ENCODE measurements at places on chromosomes 7 and 10. TPM values are rescaled to one million over a fixed set of nuclear protein-coding genes. Genes with fewer than 3 reads are reported as not detected.

The DBF4 gene
- 85.1 TPM for total RNA-seq

The ASB4 gene
- total RNA-seq = not detected

The TMEM273 gene
- total RNA-seq = 44.9 TPM

The LIPK gene
- not detected for total RNA-seq

DNA sequence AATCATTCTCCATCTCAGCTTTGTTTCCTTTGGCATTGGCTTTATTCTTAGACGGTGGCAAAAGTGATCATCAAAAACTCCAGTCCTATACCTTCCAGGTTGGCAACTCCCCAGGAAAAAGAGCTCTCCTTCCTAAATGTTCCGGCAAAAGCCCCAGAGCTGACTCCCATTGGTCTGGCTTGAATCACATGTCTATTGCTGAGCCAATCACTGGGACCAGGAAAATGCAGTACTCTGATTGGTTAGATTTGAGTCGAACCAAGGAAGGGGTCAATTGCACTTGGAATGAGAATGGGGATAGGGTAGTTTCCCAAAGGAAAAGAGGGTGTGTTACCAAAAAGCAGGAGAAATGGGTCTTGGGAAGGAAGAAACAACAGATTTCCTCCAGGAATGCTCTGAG is 22.3 kb downstream of the LEP start:
- H3K27me3 ChIP-seq = peaks cover 21% of the 10 kb centered on the region
- no peak for DNase-seq
- no peak overlapping the region for H3K4me3 ChIP-seq
- no peaks in the 10 kb centered on the region for H3K36me3 ChIP-seq
- H3K4me1 ChIP-seq = no peaks in the 10 kb centered on the region
- H3K27ac ChIP-seq = no peak overlapping the region

- DNase-seq = no peak
- H3K4me1 ChIP-seq = no peaks in the 10 kb centered on the region
- no peaks in the 10 kb centered on the region for H3K27me3 ChIP-seq
- no peak overlapping the region for H3K27ac ChIP-seq
- no peaks in the 10 kb centered on the region for H3K36me3 ChIP-seq
Measured at GRCh38 chr10:74249865-74250264, 98.8 kb downstream of the ADK start.

DNA sequence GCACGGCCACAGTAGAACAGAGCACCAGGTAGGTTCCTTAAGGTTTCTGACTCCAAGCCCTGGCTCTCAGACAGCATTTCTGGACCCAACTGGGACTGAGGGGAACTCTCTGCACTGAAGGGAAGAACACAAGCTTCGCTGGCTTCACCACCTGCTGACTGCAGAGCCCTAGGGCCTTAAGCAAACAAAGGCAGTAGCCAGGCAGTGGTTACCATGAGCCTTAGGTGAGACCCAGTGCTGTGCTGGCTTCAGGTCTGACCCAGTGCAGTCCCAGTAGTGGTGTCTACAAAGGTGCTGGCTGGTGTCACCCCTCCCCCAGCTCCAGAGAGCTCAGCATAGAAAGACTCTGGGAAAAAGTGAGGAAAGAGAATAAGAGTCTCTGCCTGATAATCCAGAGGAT is 59.5 kb downstream of the SIRT1 start:
- DNase-seq = no peak
- H3K4me3 ChIP-seq = no peak overlapping the region
- no peak overlapping the region for H3K27ac ChIP-seq
- H3K4me1 ChIP-seq = no peaks in the 10 kb centered on the region

GRCh38 chr10:77925795-77926565 is 575 bp downstream of the DLG5 start:
- H3K4me1 ChIP-seq = peaks cover 11% of the 10 kb centered on the region
- H3K27me3 ChIP-seq = peaks cover 50% of the 10 kb centered on the region

GRCh38 chr10:130359711-130360110 is 223.5 kb downstream of the GLRX3 start:
- DNase-seq = no peak
- no peak overlapping the region for H3K4me3 ChIP-seq
- no peaks in the 10 kb centered on the region for H3K27me3 ChIP-seq
- H3K4me1 ChIP-seq = no peaks in the 10 kb centered on the region
- no peak overlapping the region for H3K27ac ChIP-seq

DNA sequence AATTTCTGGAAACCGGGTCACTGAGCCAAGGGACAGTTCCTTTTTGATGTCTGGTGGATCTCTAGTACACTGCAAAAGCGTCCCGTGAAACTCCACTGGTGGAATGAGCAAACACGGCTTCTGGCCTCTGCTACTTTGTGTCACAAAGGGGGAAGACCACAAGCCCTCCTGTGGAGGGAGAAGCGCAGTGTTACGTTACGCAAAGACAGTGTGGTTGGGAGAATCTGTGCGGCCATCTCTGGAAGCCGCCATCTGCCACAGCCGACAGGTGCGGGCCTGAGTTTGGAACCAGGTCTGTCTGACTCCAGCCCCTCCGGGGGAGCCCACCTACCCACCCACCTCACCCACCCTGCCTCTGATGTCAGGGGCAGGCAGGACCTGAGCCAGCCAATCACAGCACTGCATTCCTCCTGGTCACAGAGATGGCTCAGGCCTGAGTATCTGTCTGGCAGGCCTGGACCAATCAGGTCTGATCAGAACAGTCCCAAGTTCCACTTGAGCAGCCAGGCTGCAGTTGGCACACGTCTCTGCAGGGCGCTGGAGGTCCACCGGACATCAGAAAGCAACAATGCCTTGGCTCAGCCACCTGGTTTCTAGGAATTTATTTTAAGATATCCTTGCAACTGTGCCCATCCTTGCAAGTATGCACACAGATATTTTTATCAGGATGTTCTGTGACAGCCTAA is 3.0 kb upstream of the CYP2W1 start:
- H3K27me3 ChIP-seq = no peaks in the 10 kb centered on the region
- no peak overlapping the region for H3K4me3 ChIP-seq
- no peaks in the 10 kb centered on the region for H3K36me3 ChIP-seq
- no peak for DNase-seq
- H3K4me1 ChIP-seq = no peaks in the 10 kb centered on the region

GRCh38 chr7:2893411-2893861 is 49.3 kb upstream of the GNA12 start:
- peak overlapping the region; percentile 94 for H3K27ac ChIP-seq
- peak; percentile 72 for DNase-seq
- H3K27me3 ChIP-seq = no peaks in the 10 kb centered on the region
- no peaks in the 10 kb centered on the region for H3K36me3 ChIP-seq
- peak overlapping the region; percentile 86 for H3K4me3 ChIP-seq

- peaks cover 2% of the 10 kb centered on the region for H3K27me3 ChIP-seq
- no peak for DNase-seq
- no peaks in the 10 kb centered on the region for H3K36me3 ChIP-seq
- H3K4me3 ChIP-seq = no peak overlapping the region
- H3K4me1 ChIP-seq = no peaks in the 10 kb centered on the region
Measured at GRCh38 chr10:116899626-116900025, 50.3 kb downstream of the ENO4 start.

DNA sequence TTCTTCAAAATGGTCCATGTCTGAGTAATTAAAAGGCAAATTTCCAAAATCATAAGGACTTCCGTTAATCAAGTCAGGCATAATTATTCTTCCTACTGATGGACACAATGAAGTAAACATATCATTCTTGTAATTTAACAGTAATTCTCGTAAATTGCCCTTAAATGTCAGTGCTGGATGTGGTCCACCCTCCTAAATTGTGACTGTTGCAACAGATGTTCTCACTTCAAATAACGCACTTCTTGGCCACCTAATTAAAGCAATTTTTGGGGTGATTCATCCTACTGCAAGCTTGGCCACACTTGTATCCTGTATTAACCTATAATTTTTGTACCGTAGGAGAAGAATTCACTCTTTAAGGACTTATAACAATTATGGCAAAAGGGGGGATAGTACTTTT is 1.9 kb downstream of the COL1A2 start:
- H3K36me3 ChIP-seq = no peaks in the 10 kb centered on the region
- H3K4me3 ChIP-seq = no peak overlapping the region
- peaks cover 20% of the 10 kb centered on the region for H3K27me3 ChIP-seq
- DNase-seq = no peak

DNA sequence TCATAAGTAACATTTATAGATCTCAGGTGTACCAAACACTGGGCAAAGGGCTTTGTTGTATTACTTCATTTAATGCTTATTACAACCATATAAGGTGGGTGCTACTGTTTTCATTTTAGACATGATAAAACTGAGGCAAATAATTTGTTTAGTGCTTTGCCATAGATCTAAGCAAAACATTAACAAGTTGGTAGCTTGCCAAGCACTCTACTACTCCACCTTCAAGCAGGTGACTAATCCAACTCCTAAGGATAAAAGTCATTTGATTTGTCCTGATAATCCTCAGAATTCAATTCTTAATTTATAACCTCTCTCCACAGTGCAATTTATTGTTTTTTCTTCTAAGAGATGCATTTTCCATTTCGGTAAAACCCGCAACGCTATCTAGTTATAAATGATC is 646.4 kb downstream of the GRM8 start:
- H3K4me3 ChIP-seq = no peak overlapping the region
- no peaks in the 10 kb centered on the region for H3K27me3 ChIP-seq
- H3K36me3 ChIP-seq = no peaks in the 10 kb centered on the region
- no peak overlapping the region for H3K27ac ChIP-seq

GRCh38 chr7:150381096-150381495 is 2.0 kb downstream of the ZNF775 start:
- DNase-seq = no peak
- peaks cover 2% of the 10 kb centered on the region for H3K36me3 ChIP-seq
- no peak overlapping the region for H3K27ac ChIP-seq
- peaks cover 30% of the 10 kb centered on the region for H3K4me1 ChIP-seq
- no peaks in the 10 kb centered on the region for H3K27me3 ChIP-seq
- no peak overlapping the region for H3K4me3 ChIP-seq

DNA sequence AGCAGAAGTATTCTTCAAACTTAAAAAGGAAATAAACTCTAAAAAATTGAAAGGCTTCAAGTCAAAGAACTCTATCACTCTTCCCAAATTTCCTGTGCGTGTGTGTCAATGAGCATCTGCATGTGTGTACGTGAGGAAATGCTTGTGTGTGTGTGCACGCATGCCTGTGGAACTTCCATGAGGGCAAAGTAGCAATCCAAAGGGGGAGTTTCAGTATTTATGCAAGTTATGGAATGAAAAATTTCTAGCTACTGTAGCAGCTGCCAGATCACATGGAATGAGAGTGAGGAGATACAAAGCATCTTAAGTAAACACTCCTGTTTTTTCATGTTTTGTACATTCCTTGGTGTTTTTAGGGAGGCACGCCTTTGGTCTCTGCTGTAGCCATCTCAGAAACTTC is 152.6 kb downstream of the RAPGEF5 start:
- no peak for DNase-seq
- peaks cover 30% of the 10 kb centered on the region for H3K27me3 ChIP-seq
- H3K36me3 ChIP-seq = peaks cover 1% of the 10 kb centered on the region
- no peak overlapping the region for H3K27ac ChIP-seq
- H3K4me3 ChIP-seq = no peak overlapping the region

- no peaks in the 10 kb centered on the region for H3K27me3 ChIP-seq
- no peak for DNase-seq
- peaks cover 38% of the 10 kb centered on the region for H3K36me3 ChIP-seq
Measured at GRCh38 chr10:61941202-61941681, 39.7 kb downstream of the ARID5B start.

DNA sequence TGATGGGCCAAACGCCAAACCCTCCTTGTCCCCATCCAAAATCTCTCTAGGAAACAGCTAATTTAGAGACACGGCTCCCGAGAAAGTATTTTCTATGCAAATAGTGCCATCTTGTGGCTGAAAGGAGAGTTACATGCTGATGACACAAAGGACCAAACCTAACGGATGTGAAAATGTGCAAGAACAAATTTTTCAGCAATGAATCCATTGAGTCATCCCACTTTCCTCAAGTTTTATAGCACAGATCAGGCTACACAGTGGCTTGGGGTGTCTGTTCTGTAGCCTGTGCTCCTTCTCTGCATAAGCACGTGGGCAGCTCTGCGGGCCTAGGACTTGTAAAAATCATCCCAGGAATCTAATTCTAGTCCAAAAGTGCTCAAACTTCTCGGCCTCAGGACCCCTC is 154.8 kb upstream of the PRR15 start:
- no peak overlapping the region for H3K27ac ChIP-seq
- peak; percentile 63 for DNase-seq
- no peaks in the 10 kb centered on the region for H3K27me3 ChIP-seq
- no peak overlapping the region for H3K4me3 ChIP-seq

- H3K4me1 ChIP-seq = peaks cover 21% of the 10 kb centered on the region
- no peaks in the 10 kb centered on the region for H3K36me3 ChIP-seq
- no peak overlapping the region for H3K27ac ChIP-seq
Measured at GRCh38 chr7:148939128-148939755, 55.2 kb upstream of the EZH2 start.

GRCh38 chr10:89589101-89589720 is 53.8 kb upstream of the SLC16A12 start:
- DNase-seq = no peak
- H3K36me3 ChIP-seq = peaks cover 11% of the 10 kb centered on the region
- H3K4me3 ChIP-seq = no peak overlapping the region
- H3K27ac ChIP-seq = no peak overlapping the region
- H3K4me1 ChIP-seq = peaks cover 2% of the 10 kb centered on the region
- no peaks in the 10 kb centered on the region for H3K27me3 ChIP-seq

DNA sequence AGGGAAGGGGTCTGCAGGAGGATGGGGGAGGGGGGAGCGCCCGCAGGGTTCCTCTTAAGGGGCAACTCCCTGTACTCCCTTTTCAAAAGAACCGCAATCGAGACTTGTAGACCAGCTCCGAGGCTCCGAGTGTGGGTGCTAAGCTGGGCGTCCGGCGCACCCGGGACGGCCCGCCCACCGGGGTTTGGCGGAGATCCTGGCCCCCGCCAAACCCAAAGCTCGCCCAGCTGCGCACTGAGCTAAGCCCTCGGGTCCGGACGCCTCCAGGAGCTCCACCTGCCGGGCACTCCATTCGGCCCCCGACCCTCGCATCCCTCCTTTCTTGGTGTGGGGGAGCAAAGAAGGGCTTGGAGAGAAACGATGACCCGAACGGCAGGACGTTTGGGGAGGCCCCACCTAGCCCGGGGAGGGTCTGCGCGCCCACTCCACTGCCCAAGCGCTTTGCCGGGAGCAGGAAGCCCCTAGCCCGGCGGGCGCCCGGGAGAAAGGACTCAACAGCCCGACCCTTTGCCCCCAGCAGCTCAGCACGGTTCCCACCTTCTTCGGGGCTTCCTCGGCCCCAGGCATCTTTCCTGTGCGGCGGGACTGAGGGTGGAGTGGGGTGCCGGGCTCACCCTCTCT is 651 bp downstream of the AFAP1L2 start:
- no peak overlapping the region for H3K4me3 ChIP-seq
- peaks cover 74% of the 10 kb centered on the region for H3K27me3 ChIP-seq
- H3K27ac ChIP-seq = no peak overlapping the region
- no peak for DNase-seq
- no peaks in the 10 kb centered on the region for H3K36me3 ChIP-seq
- H3K4me1 ChIP-seq = peaks cover 9% of the 10 kb centered on the region

DNA sequence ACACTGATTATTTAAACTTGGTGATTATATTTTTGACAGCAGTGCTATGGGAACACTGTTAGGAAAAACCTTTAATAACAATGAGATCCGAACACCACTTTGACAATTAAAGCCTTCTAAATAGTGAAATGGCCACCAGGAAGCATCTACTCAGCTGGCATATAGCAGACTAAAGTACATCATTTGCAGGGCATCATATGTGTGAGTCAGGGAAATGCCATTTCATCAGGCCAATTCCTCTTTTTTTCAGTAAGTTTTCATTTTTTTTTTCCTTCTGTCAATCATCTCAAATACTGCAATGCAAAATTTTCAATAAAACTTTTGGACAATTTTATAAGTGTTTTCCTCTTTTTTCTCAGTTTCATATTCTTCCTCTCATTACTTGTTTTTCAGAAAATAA is 521.4 kb upstream of the SEMA3D start:
- H3K36me3 ChIP-seq = no peaks in the 10 kb centered on the region
- H3K4me3 ChIP-seq = no peak overlapping the region
- DNase-seq = no peak
- H3K27me3 ChIP-seq = no peaks in the 10 kb centered on the region
